B cell (primary cell): ENCODE measurements at places on chromosomes 6 and 20. TPM values are rescaled to one million over a fixed set of nuclear protein-coding genes. Genes with fewer than 3 reads are reported as not detected.

Gene LAMA5
- polyA plus RNA-seq: 25.6 and 52.9 TPM in 2 replicates

Gene CST3
- polyA plus RNA-seq: 16.9 and 19.7 TPM in 2 replicates

Gene UBD
- polyA plus RNA-seq: not detected in 2 replicates

Gene SIRPB2
- 0.51 and 0.85 TPM in 2 replicates for polyA plus RNA-seq

Gene MROH8
- 3.8 and 4.0 TPM in 2 replicates for polyA plus RNA-seq

Gene PPP1R14C
- not detected in 2 replicates for polyA plus RNA-seq

Gene PPIL4
- 3.1 and 9.2 TPM in 2 replicates for polyA plus RNA-seq

Gene CLPSL1
- not detected in 2 replicates for polyA plus RNA-seq

Gene ZFP57
- polyA plus RNA-seq: 0.39 and 2.3 TPM in 2 replicates

Gene RIPOR3
- 0.09 TPM in 1 of 2 replicates, not detected in the other for polyA plus RNA-seq

Gene TRIM10
- not detected in 2 replicates for polyA plus RNA-seq

Gene RFX6
- polyA plus RNA-seq: not detected in 2 replicates

Gene GSTA3
- not detected in 2 replicates for polyA plus RNA-seq

Gene JPH2
- polyA plus RNA-seq: not detected in 2 replicates

Gene SGK2
- 1.4 and 1.5 TPM in 2 replicates for polyA plus RNA-seq

Gene RCAN2
- not detected in 2 replicates for polyA plus RNA-seq

Gene LY86
- polyA plus RNA-seq: 90.2 and 98.9 TPM in 2 replicates

Gene BACH2
- 41.1 and 64.8 TPM in 2 replicates for polyA plus RNA-seq

Gene UBE2V1
- 69.2 and 70.9 TPM in 2 replicates for polyA plus RNA-seq

Gene ITPA
- 51.9 and 65.6 TPM in 2 replicates for polyA plus RNA-seq

Gene AK9
- polyA plus RNA-seq: 6.4 and 9.9 TPM in 2 replicates

Gene DEFB124
- not detected in 2 replicates for polyA plus RNA-seq

Gene CBFA2T2
- polyA plus RNA-seq: 26.9 and 32.3 TPM in 2 replicates

Gene SSTR4
- polyA plus RNA-seq: not detected in 2 replicates

Gene MAP7
- 0.16 and 0.34 TPM in 2 replicates for polyA plus RNA-seq

Gene APCDD1L
- not detected in 2 replicates for polyA plus RNA-seq

Gene DUSP15
- polyA plus RNA-seq: 0.78 and 1.2 TPM in 2 replicates

Gene COL9A3
- polyA plus RNA-seq: 10.7 and 30.8 TPM in 2 replicates

Gene SLPI
- polyA plus RNA-seq: not detected in 2 replicates

Gene MAS1
- not detected in 2 replicates for polyA plus RNA-seq

Gene LAMA2
- polyA plus RNA-seq: 0.16 and 0.25 TPM in 2 replicates

Gene VIP
- not detected in 2 replicates for polyA plus RNA-seq

Gene SNAI1
- 2.4 and 4.9 TPM in 2 replicates for polyA plus RNA-seq

Gene PREX1
- polyA plus RNA-seq: 66.7 and 79.1 TPM in 2 replicates

Gene FAM184A
- 0.06 and 0.07 TPM in 2 replicates for polyA plus RNA-seq

Gene UBE2C
- polyA plus RNA-seq: 0.95 and 2.4 TPM in 2 replicates

Gene DNMT3B
- 0.15 and 0.16 TPM in 2 replicates for polyA plus RNA-seq

Gene TXLNB
- 1.4 and 3.4 TPM in 2 replicates for polyA plus RNA-seq

Gene FILIP1
- polyA plus RNA-seq: not detected in 2 replicates

Gene SMPDL3A
- polyA plus RNA-seq: 0.20 and 0.21 TPM in 2 replicates

Gene SAPCD1
- 12.9 and 21.5 TPM in 2 replicates for polyA plus RNA-seq

Gene LY6G6F
- polyA plus RNA-seq: 0.32 TPM in 1 of 2 replicates, not detected in the other

Gene PRND
- 0.03 TPM in 2 replicates for polyA plus RNA-seq

Gene ADAM33
- polyA plus RNA-seq: not detected in 2 replicates

Gene NRSN1
- not detected in 2 replicates for polyA plus RNA-seq
